ENCODE measurements at places on chromosomes 11 and 22.

DNA sequence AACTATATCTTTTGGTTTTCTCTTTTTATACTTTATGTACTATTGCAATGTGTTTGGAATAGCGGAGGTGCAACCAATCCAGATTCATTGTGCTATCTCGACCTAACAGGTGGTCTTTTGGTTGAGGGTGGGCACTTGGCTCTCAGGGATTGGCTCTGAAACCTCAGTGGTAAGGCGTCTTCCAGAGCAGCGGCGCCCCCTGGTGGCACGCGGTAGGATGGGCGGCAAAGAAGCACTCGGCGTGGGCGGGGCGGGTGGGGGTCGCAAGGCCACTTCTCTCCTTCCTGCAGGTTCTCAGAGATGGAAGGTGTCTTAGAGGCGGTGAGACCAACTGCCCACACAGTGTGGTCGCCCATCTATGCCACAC lies 19.2 kb upstream of the PLET1 start:
- peak; percentile 63 for DNase-seq

DNA sequence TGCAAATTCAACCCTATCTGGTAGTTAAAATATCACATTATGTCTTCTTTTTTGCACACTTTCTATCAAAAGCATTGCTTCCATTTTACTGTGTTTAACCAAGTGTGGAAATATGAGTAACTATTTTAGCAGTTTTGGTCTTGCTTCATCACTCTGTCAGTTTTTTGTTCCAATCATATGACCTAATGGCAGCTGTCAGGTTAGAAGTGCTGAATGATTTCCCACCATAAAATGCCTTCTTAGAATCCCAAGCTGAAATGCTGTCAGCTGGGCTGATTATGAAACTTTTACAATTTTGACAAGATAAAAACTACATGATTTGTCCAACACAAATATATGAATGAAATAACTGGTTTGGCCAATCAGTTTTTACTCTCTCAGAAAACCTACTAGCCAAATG lies 1654.6 kb upstream of the RAG2 start:
- DNase-seq: no peak

DNA sequence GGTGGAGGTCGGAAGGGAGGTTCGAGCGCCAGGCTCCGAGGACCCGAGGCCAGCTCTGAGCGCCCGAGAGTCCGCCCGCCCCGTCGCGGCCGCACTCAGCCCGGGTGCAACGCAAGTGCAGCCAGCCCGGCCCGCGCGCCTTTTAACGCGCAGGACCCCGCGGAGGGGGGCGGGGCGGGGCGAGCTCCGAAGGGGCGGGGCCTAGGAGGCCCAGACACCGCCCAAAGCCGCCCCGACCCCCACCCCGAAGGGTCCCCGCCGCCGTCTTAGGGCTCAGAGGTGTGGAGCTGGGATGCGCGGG lies at the start of gene PHOX2A:
PHOX2A (minus strand) TSS at position 117 of the 301 bp plus-strand sequence. CDS start 172 bp downstream, outside the sequence.
- DNase-seq: no peak

GRCh38 chr11:62020661-62021060 lies 53.2 kb upstream of the FTH1 start:
- DNase-seq: no peak

- no peak for DNase-seq
Measured at GRCh38 chr11:114605370-114605769, 9.8 kb upstream of the NXPE4 start.

GRCh38 chr11:115500547-115501501 lies 3.4 kb downstream of the CADM1 start:
- no peak for DNase-seq

DNA sequence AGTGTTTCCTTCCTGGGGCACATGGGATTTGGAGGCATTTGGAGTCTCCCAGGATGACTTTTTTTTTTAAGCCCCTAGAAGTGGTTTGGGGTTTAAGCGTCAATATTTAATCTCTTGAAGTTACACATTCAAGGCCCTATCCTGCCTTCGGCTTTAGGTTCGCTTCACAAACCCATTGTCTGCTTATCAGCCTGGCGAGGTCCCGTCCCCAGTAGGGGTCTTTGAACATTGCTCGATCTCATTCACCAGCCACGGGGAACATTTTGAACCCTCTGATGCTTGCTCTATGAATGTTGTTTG lies 75.9 kb downstream of the KCNQ1 start:
- peak; percentile 24 for DNase-seq

DNA sequence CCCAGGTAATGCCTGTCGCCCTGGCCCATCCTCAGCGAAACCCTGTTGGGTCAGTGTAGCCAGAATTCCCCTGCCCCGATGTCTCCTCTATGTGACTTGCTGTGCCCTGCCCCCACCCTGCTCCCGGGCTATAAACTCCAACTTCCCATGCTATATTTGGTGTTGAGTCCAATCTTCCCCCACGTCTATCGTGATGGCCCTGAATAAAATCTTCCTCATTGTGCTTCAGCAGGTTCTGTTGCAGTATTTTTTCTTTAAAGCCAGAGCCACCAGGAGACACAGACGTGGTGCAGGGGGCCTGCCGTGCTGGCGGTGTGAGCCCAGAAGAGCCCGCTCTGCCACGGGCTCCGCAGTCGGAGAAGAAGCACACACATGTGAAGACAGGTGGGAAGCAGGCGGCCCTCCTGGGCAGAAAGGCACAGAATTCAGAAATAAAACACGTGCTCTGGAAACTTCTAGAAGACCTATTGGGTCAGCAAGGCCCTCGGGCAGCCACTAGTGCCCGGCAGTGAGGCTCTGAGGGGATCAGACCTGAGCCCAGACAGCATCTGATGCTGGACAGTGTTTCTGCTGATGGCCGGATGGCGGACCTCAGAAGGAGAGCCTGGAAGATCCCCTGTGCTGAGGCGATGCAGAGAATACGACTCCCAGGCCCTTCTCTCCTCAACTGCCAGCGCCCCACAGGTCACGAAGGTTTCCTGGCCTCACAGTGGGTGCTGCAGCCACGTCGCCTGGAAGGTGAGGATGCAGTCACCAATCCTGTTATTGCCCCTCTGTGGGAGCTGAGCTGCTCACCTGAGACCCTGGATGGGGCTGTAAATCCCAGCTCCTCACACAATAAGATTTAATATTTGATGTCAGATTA lies 501.9 kb downstream of the BRD1 start:
- no peak for DNase-seq

DNA sequence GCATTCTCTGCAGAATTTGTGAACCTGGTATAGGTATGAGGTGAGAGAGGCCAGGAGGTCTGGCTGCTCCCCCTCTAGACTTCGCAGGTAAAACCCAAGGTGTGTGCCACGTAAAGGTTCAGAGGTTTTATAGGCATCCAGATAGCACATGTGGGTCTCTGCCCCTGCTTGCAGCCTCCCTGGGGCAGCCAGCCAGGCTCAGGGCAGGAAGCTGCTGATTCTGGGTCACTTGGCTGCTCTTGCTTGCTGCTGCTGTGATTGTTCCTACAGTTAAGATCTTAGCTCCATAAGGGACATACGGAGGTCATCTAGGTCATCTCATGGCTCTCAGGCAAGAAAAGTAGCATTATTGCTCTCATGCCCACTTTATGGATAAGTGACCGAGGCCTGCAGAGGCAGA lies 30.2 kb downstream of the ZBTB16 start:
- DNase-seq: no peak

DNA sequence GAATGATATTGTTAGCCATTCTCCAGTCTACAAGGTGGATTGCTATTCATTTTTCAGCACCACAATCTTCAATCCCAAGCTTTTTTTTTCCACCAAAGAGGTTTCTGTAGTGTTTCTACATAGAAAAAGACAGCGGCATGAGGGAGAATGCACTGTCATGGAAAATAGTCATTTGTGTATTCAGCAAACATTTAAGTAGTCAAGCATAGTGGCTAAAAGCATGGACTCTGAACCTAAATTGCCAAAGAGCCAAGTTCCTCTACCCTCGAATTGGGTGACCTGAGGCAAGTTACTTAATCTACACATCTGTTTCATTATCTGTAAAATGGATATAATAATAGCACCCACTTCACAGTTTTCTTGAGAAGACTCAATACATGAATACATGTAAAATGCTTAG lies 14.2 kb downstream of the GAS2 start:
- DNase-seq: no peak

DNA sequence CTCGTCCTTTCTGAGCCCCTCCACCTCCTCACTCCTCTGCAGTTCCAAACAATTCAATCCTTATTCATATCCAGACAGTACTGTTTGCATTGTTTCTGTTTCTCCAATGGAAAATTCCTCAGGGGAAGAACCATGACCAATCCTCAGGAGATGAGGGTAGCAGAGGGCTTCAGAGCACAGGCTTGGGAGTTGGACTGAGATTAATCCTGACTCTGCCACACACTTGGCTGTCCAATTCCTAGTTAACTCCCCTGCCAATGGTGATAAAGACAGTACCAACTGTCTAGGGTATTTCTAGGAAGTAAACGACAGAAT lies 58.0 kb downstream of the MICAL3 start:
- DNase-seq: no peak

- DNase-seq: no peak
Measured at GRCh38 chr11:113404859-113405430, 17.4 kb downstream of the ANKK1 start.

DNA sequence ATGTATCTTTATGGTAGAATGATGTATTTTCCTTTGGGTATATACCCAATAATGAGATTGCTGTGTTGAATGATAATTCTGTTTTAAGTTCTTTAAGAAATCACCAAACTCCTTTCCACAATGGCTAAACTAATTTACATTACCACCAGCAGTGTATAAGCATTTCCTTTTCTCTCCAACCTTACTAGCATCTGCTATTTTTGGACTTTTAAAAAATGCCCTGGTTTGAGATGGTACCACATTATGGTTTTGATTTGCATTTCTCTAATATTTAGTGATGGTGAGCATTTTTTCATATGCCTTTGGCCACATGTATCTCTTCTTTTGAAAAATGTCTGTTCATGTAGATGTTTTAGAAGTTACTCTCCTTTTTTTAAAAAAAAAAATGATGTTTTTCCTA lies 142.0 kb downstream of the METTL15 start:
- no peak for DNase-seq

DNA sequence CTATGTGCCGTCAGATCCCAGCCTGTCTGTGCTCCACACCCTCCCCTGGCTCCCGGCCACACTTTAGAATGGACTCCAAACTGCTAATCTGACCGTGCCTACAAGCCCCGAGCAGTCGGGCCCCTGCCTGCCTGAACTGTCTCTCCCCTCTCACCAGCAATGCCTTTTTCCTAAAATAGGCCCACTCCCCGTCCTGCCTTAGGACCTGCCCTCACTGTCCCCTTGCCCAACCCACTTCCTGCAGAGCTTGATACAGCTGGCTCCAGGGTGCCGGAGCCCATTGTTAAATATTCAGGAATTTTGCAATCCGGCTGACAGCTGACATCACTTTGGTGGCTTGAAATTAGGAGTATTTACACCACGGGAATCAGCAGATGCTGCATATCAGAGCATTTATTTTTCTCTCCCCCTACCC lies 21.4 kb downstream of the MN1 start:
- DNase-seq: no peak

- no peak for DNase-seq
Measured at GRCh38 chr22:27060190-27060589, 402.8 kb downstream of the MIAT start.

GRCh38 chr11:75031771-75032549 lies 43.2 kb downstream of the NEU3 start:
- peak; percentile 44 for DNase-seq

DNA sequence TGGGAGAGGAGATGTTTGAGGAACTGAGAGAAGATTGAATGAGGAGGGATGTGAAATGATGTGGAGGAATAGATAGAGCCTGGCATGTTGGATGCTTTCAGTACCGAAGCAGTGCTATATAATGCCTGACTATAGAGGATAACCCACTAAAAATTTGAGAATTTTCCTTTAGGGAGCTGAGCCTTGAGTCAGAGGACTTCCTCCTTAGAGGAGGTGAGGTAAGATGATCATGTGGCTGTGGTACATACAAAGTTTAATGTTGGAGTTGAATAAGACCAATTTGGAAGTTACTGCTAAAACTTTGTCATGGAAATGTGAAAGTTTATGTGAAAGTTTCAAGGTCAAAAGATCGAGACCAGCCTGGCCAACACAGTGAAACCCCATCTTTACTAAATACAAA lies 66.9 kb downstream of the YAP1 start:
- no peak for DNase-seq

DNA sequence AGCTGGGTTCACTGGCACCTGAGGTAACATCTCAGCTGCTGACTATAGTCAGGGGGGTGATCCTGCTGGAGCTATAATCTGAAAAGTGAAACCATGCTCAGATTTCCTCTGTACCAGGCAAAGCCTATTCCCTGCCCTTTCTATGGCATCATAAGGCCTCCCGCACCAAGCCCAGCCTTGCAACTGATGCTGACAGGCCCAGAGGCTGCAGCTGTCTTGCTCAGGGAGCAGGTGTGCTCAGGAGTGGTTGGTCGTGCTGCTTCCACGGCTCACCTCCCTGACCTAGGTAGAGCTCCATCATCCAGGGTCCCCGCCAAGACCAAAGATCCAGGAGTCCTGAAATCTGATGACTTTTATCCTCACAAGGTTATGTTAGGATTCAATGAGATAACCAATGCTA lies 121.7 kb downstream of the FEZ1 start:
- DNase-seq: no peak

DNA sequence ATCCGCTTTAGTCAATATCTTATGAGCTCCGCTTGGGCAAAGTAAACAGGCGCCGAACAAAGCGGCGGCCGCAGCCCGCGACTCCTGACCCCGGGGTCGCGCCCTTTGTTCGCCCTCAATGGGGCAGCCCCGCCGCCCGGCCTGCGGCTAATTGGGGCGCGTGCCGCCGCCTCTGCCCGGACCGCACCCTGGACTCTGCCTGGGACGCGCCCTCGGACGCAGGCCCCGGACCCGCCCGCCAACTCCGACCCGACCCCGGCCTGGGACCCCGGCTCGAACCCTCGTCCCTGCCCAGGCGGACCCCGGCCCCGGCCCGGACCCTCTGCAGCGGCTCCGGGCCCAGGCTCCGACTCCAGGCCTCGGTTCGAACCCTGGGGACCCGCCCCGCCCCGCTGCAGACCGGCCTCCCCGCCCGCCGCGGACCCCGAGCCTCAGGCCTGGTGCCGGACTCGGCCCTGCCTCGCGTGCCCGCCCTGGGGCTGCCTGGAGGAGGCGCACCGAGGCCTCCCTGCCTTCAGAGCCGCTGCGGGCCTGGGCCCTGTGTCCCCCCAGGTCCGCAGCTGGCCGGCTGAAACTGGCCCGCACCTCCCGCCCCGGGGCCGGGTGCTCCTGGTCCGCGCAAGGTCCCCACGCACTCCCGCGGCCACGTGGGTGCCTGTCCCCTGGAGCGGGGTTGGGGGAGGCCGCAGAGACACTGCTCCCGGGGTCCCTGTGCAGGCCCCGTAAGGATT lies 84.7 kb upstream of the WNT7B start:
- no peak for DNase-seq

GRCh38 chr11:64080390-64080789 lies 44.7 kb downstream of the FLRT1 start:
- no peak for DNase-seq

DNA sequence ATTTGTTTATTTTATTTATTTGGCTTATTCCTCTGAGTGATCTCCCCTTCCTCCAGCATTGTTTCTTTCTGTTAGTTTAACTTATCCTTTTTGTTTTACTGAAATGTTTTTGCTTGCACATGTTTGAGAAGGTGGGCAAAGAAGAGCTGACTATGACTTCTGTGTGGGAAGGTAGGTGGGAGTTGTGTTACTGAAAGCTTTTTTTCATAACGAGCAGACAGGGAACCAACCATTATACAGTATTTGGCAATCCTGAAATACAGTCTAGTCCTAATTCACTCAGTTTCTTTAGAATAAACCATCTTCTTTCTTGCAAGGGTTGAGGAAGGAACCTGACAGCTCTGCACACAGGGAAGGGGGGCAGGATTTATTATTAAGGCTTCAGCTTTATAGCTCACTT lies 37.0 kb upstream of the PAK1 start:
- DNase-seq: no peak

- no peak for DNase-seq
Measured at GRCh38 chr11:31806928-31807798, 4.0 kb downstream of the PAX6 start.

- peak; percentile 36 for DNase-seq
Measured at GRCh38 chr22:43993072-43993760, 30.9 kb upstream of the PARVB start.
